ENCODE measurements at places on chromosomes 12 and 14.

GRCh38 chr12:2924019-2924418 lies 33.3 kb downstream of the TULP3 start:
- no peak for DNase-seq

DNA sequence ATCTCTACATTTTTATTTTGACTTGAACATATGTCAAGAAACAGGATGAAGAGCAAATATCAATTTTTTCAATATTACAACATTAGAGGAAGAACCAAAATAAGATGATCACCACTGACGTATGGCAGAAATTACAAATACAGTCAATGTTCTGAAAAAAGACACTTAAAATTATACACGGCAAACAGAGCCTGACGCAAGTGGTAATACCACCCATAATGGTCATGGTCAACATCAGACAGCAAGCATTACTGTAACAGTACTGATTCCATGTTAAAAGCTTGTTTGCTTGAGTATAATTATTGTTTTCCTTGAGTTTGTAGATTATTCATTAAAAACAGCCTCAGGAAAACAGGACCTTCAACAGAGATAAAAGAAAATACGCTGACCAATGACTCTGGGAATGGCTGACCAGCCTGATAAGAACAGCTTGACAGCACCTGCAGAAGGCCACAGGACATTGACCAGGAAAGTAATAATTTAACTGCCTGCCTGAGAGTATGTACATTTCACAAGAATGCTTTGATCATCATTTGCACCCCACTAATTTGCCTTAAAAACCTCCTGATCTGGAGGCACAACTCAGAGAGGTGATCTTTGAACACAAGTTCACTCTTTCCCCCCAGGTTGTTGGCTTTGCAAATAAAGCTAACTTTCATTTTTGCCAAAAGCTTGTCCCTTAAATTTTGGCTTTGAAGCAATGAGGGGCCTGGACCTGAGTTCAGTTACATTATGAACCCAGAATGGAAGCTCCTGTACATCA lies 187.3 kb downstream of the IPO8 start:
- no peak for DNase-seq

GRCh38 chr12:113152835-113153814 lies 3.6 kb downstream of the CFAP73 start:
- peak; percentile 74 for DNase-seq

DNA sequence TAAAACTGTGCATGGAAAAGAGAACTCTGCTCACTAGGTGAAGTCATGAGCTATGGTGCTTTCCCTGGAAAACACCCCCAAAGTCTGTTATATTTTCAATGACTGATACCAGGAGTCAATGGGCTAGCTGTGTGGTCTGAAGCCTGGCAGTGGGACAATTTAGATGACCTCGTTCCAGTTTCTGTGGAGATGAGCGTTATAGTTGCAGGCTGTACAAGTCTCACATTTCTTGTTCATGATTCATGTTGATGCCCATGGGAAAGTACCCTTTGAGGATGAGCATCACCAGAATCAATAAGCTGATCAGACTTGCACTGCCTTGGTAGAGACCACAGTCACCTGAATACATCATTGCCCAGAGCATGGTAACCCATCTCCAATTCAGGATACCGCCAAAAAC lies 70.7 kb downstream of the NOVA1 start:
- DNase-seq, result no peak

DNA sequence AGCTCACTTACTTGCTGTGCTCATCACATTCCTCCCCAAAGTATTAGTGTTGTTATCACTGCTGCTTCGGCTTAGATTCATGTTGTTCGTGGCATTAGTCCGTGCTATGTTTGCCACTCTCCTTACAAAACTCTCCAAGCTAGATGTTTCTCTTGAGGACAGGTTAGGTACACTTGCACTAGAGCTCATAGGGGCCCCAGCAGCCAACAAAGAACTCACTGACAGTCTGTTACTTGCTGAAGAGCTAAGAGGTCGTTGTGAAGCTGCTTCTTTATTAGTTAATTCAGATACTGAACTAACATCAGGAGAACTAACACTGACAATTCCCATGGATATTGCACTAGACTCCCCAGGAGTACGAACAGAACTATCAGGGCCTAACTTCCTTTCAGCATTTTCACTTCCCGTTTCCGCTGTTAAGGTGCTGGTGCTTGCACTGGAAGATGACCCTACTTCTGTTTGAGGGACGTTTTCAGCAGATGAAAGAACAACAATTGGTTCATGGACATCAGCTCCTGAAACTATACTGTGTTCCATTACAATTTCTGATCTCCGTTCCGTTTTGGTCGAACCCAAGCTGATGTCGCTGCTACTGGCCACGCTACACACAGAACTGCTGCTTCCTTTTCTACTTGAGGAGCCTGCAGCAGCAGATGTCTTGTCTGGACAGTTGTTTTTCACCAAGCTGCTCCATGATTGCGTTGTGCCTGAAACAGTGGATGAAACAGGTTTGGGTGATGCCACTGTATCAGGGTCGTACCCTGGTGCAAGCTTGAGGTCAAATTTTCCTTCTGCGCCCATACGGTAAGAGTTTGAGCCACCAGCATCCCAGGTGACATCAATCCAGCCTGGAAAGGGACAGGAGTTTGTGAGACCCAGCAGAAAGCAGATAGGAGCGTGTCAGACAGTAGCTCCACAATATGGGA lies 78.7 kb downstream of the HECTD1 start:
- peak; percentile 2 for DNase-seq

GRCh38 chr14:89702876-89703200 lies 251.7 kb downstream of the EFCAB11 start:
- DNase-seq, result no peak

GRCh38 chr14:103520657-103521437 lies 1.8 kb downstream of the CKB start:
- DNase-seq, result peak; percentile 92

- DNase-seq, result peak; percentile 22
These were observed 177.6 kb upstream of the LMNTD1 start for GRCh38 chr12:25730489-25731349.

DNA sequence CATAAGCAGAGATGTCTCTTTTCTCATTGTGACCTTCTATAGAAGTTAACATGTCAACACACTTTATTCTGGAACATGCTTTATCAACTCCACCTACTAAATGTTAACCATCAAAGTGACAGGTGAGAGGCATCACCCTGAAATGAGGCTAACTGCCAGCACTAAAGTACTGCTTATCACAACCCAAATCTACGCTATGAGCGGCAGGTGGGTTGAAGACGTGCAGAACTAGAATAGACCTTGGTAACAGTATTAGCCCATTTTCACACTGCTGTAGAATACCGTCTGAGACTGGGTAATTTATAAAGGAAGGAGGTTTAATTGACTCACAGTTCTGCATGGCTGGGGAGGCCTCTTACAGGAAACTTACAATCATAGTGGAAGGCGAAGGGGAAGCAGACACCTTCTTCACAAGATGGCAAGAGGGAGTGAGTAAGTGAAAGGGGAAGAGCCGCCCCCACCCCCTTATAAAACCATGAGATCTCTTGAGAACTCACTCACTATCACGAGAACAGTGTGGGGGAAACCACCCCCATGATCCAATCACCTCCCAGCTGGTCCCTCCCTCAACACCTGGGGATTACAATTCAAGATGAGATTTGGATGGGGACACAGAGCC lies 359.0 kb downstream of the SEC23A start:
- no peak for DNase-seq

DNA sequence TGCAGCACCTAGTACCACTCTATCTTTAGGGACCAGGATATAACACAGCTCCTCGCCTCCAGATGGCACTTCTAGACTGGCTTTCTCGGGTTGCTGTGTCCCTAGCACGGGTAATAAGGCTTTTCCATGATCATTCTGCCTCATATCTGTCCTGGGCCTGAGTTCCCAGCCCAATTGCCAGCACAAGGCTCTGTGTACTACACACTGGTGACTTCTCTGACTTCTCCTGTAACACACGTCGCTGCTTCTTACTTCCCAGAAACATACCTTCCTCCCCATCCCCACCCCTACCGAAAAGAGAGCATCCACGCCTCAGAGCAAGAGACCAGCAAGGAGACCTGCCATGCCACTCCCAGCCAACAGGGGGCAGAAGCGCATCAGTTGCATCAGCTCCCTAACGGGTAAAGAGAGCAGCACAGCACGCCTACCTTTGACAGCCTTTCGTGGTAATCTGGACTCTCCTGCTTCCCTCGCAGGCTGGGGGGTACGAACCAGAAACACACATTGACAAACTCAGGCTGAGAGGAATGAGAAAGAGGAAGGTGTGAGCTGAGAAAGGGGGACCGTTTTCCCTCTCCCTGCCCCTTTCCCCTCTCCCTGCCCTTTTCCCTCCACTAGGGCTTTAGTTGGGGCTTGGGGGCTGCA lies 21.2 kb upstream of the ZNF740 start:
- DNase-seq, result peak; percentile 90

GRCh38 chr14:87160989-87161388 lies 832.0 kb downstream of the GALC start:
- DNase-seq, result no peak

DNA sequence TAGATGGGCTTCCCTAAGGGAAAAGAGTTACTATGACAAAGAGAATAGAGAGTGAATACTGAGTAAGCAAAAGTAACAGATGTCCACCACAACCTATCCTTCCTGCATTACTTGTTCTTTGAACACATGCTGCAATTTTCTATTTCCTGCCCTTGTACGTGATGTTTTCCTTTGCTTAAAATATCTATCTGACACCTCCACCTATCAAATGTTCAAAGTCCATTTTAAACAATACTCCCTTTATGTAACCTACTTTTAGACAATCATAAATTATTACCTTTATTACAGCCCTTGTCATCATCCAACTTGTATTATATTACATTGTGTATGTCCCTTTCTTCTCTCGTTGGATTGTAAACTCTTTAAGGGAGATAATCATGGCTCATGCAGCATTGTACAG lies 147.2 kb upstream of the DYRK2 start:
- no peak for DNase-seq

GRCh38 chr14:66595394-66595793 lies 87.4 kb downstream of the GPHN start:
- DNase-seq, result no peak

GRCh38 chr12:107287436-107288413 lies 194.4 kb upstream of the CRY1 start:
- peak; percentile 41 for DNase-seq
